ENCODE measurements at places on chromosomes 7 and 10.

DNA sequence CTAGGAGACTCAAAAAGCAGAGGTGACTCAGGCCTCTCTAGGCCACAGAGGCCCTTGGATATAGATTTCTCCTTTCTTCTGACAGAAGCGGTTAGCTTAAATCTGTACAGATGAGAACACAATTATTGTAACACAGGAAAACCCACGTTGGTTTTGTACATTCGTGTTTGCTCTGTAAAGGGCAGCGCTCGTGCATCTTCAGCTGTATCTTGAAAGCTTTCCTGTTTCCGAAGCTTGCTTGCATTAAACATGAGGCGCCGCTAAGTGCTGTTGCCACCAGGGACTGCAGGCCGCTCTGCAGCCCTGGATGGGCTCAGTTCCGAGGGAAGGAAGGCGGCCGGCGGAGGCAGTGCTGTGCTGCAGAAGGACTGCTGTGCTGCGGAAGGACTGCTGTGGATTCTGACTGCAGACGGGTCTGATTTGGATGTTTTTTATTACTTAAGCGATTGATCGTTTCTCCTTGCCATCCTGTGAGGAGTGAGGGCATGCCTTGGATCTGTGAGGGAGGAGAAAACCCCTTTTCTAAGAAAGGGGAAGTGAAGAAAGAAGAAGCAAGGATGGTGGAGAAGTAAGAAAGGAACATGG lies 53.3 kb downstream of the FHIP2A start:
- DNase-seq: no peak

GRCh38 chr10:109898007-109898406 lies 25.3 kb downstream of the XPNPEP1 start:
- DNase-seq: no peak

DNA sequence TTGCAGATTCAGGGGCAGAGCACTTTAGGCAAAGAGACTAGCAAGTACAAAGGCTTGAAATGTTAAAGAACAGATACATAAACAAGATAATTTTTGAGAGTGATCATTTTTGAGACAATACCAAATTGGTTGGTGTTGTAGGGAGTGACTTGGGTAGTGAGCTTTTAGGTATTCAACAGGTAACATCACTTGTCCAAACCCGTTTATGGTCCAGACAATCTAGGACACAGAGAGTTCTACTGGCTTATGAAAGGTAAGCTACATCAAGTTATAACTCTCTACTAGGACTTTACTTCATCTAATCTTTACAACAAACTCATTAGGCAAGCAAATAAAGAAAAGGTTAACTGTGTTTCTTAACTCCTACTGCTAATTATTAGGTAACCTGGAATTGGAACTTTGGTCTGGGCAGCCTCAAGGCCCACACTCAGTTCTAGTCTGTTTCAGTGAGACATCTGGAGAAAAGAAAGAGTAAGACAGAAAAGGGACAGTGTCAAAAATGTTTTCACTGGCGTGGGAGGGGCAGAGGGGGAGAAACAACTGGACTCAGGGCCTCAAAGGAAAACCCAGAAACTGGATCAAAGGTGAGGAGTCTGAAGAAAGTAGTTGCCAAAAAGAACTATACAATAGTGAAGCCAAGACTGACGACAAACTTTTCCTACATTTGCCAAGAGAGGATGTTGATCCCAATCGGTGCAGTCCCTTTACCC lies 39.2 kb downstream of the GNAT3 start:
- no peak for DNase-seq

GRCh38 chr7:35781767-35782515 lies 18.9 kb upstream of the SEPTIN7 start:
- no peak for DNase-seq

GRCh38 chr7:105880571-105881330 lies 4.4 kb upstream of the ATXN7L1 start:
- no peak for DNase-seq

Measured in CD4-positive, alpha-beta T cell treated with Interleukin-17A for 4 hours (primary cell).